CD4-positive, alpha-beta T cell treated with Interleukin-2 at 100 ng/mL for 4 hours (primary cell): ENCODE measurements at places on chromosomes 16 and 17.

DNA sequence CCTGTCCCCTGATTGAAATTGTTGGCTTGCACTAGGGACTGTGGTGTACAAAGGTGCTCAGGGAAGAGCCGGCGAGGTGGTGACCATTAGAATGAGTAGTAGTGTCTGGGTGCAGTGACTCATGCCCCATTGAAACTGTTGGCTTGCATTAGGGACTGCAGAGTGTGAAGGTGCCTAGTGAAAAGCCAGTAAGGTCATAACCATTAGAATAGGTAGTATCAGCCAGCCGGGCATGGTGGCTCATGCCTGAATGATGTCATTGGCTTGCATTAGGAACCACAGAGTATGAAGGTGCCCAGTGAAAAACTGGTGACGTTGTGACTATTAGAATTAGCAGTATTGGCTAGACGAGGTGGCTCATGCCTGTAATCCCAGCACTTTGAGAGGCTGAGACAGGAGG is 78.9 kb downstream of the ABCC6 start:
- no peak for DNase-seq

DNA sequence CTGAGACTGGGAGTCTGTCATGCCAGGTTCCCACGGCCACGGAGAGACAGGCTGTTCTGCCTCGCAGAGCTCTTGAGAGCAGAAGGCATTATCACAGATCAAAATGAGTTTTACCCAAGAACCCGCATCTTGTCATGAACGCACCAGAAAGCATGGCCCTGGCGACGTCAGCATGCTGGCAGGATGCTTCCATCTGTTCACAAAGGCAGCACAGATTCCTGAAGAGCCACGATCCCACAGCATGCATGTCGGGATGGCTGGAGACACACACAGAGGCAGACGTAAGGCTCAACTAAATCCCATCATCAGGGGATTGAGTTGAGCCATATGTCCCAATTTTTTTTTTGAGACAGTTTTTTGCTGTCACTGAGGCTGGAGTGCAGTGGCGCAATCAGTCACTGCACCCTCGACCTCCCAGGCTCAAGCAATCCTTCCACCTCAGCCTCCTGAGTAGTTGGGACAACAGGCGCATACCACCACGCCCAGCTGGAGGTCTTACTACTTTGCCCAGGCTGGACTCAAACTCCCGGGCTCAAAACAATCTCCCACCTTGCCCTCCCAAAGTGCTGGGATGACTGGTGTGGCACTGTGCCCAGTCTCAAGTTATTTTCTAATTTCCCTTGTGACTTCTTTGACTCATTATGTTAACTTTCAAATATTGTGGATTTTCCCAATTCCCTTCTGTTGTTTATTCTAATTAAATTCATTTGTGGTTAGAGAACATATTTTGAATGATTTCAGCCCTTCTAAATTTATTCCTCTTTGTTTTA is 11.1 kb downstream of the FANCA start:
- DNase-seq = no peak

DNA sequence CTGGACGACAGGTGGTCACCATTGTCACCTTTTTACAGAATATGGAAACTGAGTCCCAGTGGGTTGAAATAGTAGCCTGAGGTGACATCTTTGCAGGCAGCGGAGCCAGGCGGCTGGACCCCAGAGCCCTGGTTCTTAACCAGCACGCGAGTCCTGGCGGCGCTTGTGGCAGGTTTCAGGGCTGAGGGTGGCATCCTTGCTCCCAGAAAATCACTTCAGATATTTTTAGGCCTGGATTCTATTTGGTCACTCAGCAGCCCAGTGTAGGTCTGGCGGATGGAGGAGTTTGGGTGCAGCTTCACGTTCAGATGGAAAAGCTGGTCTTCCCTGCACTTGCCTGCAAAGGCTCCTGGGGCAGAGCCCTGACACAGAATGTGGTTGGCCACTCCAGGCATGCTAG is 354.0 kb downstream of the SNX29 start:
- no peak for DNase-seq

DNA sequence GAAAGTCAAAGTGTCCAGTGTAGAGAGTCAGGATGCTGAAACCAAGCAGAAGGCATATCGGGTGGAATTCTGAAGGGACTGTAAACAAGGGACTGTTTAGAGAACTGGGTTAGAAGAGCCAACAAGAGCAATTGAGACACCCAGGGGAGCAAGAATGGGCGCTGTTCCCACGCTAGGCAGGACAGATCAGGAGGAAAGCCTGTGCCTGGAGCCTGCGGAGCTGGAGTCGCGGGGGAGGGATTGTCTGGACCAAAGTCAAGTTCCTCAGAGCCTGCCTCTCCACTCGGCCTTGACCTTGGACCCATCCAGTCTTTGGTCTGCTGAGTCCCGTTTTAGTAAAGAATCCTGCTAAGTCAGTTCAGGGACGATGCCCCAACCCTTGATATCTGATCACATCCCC is 14.7 kb upstream of the KLHL36 start:
- no peak for DNase-seq

DNA sequence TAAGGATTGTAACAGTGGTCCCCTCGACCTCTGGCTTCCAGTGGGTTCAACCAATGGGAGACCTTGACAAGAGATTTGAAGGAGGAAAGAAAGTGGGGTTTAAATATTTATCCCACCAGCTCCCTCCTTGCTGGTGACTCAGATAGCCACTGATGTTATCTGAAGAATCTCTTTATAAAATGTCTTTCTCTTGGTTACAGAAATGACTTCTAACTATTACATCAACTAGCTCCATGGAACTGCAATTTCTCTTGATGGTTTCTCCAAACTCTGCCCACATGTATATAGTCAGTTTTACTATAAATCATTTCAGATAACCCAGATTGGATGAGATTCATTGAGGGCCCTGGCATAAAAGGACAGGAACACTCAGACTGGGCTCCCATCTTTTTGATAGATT is 920.2 kb upstream of the SOX9 start:
- DNase-seq = no peak
